ENCODE measurements at places on chromosomes 16 and 17.

DNA sequence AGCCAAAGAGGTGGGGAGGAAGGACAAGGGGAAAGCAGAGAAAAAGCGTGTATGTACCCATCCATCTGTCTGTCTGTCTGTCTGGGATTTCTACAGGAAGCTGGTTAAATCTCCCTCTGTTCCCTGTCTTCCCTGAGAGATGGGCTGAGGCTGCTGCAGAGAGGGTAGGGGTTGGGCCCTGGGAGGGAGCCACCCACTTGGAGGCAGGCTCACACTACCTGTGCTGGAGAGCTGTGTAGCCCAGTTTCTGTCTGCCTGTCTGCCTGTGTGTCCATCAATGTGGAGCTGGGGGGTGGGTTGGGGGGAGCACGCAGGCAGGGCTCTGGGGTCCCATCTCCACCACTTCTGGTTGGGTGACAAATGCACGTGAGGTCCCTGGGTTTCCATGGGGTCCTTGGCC lies 18.6 kb upstream of the C17orf113 start:
- DNase-seq: no peak

DNA sequence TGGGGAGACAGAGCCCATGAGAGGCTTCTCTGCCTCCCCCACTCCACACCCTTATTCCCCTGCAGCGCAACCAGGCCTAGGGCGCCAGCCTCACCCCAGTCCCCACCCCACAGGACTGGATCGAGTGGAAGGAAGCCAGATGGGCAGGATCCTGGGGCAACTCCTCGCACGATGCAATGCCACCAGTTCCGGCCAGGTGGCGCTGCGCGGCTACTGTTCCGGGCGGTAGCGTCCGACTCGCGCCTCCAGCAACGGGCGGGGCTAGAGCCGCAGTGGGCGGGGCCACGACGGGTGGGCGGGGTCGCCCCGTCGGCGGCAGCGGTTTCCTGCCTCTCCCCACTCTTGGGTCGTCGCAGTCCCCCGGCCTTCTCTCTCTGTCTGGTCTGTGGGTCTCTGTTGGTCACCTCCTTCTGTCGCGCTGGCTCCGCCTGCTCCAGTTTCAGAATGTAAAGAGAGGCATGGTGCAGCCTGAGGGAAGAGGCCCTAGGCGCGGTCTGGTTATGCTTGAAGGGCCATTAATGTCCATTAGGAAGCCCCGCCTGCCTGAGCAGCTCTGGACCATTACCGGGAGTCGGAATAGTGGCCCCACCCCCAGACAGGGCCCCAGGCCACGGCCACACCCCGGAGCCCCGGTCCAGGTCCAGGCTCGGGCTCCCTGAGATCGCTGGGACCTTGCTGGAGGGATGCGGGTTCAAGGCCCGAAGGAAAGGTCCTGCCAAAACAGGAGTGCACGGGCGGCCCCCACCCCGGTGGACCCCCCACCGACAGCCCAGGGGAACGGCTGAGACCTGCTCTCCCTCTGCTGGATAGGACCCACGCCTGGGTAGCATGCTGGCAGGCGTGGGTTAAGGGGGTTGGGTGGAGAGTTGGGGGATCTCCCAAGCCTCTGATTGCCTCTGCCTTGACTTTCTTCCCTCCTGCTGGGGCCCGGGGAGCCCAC lies 3.3 kb upstream of the NHERF2 start:
- DNase-seq: peak; percentile 92

GRCh38 chr17:71900621-71901229 lies 220.1 kb upstream of the SOX9 start:
- DNase-seq: no peak

- no peak for DNase-seq
Observed at GRCh38 chr16:86618431-86619238, 40.3 kb downstream of the FOXL1 start.

GRCh38 chr16:26992666-26993349 lies 73.9 kb upstream of the C16orf82 start:
- DNase-seq: no peak

DNA sequence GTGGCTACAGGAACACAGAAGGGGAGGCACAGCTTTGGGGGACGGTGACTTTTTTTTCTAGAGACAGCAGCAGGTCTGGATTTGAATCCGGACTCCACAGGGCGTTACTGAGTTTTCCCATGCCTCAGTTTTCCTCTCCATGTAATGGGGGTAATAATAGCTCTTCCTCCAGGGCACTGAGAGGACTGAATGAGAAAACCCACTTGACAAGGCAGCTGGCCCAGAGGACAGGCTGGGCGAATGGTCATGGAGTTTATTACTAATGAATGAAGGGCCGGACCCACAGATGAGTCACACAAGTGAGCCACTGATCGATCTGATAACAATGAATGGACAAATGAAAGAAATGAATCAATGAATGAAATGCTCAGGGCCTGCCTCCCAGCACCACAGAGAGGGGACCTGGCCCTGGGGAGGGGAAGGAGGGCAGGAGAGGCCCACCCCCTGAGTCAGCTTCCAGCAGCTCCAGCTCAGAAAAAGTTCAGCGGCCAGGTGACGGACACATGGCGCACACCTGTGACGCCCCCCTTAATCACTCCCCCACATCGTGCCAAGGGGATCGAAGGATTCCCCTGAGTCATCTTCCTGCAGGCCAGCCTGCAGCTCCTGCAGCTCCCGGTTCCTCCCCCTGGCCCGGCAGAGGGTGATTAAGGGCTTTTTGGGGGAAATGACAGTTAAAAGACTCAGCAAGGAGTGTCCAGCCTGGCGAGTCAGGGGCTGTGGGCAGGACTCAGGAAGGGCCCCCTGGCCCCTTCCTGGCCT lies 54.3 kb downstream of the SOCS1 start:
- DNase-seq: no peak

GRCh38 chr17:14211801-14212200 lies 24.9 kb downstream of the CDRT15 start:
- no peak for DNase-seq

DNA sequence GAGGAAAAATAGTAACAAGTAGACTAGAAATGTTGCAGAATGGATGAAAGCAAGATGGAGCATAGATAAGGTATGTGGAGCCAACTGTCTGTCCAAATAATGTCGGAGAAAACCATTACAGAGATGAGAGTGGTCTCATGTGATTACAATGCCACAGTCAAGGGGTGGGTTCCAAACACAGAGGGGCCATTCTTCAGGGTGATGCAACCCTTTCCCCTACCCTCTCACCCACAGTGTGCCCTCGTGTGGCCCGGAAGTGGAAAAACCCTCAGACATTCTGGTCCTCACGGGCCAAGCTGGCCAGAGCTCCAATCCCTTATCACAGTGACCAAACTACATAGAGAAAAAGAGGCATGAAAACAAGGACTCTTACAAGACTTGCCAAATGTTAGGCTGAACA lies 17.7 kb upstream of the HS3ST3A1 start:
- no peak for DNase-seq

DNA sequence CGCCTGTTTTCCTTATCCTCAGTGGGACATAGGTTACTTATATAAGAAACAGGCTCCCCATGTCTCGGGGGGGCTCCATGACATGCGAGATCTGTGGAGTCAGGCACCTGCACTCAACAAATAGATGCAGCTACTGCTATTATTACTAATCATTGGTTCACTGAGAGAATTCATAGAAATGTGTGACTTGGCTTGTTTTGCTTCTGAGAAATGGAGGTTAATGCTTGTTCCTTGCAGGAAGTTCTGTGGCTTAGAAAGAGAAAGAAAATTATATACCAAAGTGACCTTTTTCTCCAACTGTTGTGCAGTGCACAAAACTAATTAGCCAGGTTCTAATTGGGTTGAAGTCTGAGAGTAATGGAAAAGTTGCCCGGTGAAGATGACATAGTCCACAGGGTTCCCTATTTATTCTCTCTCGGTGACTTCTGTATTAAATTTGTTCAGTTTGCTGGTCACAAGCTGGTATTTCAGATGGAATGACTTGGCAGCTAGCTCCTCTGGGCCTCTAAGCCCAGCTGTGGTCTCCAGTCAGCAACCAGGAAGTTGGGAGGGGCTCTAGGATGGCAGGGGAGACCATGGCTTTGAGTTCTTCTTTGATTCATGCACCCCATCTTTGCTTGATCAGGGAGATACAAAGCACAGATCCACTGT lies 17.6 kb upstream of the MAF start:
- DNase-seq: no peak

DNA sequence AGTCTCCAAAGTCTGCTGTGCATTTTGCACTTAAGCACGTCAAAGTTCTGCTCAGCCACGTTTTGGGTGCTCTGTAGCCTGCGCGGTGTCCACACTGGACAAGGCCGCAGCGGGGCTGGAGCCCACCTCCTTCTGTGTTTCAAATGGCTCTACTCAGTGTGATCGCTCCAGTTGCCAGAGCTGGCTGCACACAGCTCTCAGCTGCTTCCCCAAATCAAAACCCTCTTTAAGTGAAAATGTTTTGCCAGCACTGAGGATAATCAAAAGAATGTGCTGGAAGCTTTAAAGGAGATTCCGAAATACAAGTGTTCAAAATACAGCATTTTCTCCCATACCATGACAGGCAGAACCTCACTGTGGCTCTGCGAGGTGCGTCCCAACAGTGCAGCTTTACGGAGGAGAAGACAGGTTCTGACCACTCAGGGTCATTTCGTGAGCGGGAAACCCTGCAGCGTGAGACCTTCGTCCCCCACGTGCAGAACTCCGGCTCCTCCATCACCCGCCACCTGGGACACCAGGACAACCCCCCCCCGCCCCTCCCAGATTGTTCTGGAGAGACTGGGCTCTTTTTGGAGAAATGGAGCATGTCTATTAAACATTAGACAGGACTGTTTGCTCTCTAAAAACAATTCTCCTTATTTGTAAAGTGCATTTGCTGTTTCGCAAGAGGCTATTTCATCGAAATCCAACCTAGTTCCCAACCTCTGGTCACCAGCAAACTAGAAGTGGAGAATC lies 16.6 kb downstream of the TBC1D16 start:
- no peak for DNase-seq
